ENCODE measurements at places on chromosomes 2 and 18.

DNA sequence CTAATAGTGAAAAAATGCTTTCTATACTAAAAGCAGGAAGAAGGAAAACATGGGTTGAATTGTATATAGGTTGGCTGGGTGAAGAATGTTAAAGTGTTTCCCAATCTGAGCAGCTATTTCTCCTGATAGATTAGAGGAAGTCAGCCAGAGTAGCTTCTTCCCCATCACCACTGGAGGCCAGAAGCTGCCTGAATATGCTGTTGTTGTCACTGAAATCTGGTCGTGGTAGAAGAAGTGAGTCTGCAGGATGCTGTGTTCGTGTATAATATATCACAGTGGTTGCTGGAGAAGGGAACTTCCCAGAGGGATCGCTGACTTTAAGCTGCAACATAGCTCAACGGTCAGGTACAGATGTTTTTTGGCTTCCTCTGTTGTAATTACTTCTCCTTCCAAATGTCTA is 247.5 kb upstream of the LRATD1 start:
- no peak for DNase-seq

GRCh38 chr2:28539118-28539541 is 43.3 kb downstream of the PLB1 start:
- DNase-seq = no peak

DNA sequence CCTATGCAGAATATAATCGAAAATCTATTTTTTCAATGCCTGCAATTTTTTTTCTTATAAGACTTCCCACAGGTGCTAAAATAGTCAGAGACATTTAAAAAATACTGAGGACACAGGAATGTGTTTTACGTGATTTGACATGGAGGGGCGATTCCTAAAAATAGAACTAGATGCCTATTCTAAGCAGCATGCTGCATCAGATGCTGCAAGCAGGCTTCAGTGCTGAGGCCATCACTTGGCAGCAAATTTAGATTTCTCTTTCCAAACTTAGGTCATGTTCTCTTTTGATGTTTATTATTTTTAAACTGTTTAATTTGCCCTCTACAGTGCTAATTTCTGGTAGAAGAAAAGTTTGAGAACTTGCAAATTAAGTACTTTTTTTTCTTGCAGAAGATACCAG is 43.7 kb upstream of the NCK2 start:
- no peak for DNase-seq

DNA sequence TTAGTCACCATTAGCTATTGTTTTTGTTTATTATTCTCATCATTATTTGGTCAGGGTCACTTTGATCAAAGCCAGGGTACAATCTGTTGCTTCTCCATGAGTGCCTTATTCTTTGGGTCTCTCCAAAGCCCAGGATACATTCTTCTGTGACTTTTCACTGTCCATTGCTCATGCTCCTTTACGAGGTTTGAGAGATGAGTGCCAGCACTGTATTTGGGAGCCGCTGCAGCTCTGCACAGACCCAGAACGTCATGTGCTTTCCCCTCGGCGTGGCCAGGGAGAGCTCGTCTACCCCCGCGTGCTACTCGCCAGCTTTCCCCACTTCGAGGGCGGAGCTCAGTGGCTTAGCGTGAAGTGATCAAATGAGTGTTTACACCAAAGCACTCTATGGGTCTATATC is 123.7 kb downstream of the COL6A3 start:
- DNase-seq = no peak

DNA sequence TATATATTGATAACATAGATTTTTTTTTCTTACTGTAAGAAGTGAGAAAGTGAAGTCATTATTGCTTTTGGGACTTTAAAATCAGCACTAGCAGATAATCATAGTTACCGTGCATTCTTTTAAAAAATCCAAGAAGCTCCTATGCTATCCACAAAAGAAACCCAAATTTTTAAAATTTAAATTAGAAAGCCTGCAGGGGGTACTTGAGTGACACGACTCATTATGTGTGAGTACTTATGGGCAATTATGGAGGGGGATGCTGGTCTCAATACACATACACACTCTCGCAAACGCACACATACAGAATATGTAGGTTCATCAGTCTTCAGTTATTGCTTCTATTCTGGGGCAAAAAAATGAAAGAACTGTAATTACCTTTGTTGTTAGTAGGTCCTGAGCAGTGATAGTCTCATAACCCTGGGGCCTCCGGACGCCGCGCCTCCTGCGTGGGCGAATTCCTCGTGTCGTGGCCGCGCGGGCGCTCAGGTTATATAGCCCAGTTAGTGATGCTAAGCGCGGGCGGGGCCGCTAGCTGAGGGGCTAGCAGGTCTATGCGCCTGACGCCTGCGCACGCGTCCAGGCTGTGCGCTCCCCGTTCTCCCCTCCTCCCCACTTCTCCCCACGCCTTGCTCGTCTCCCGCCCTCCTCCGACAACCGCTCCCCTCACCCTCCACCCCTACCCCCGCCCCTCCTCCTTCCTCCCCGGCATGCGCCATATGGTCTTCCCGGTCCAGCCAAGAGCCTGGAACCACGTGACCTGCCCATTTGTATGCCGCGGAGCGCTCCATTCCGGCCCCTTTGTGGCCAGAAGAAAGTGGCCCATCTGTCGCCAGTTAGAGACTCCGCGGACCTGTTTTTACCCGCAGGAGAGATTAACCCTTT is at the start of gene NEUROD1:
TSS of gene NEUROD1 (minus strand) at position 463 of the 882 bp plus-strand sequence. CDS start 1,657 bp downstream, outside the sequence.
- no peak for DNase-seq

DNA sequence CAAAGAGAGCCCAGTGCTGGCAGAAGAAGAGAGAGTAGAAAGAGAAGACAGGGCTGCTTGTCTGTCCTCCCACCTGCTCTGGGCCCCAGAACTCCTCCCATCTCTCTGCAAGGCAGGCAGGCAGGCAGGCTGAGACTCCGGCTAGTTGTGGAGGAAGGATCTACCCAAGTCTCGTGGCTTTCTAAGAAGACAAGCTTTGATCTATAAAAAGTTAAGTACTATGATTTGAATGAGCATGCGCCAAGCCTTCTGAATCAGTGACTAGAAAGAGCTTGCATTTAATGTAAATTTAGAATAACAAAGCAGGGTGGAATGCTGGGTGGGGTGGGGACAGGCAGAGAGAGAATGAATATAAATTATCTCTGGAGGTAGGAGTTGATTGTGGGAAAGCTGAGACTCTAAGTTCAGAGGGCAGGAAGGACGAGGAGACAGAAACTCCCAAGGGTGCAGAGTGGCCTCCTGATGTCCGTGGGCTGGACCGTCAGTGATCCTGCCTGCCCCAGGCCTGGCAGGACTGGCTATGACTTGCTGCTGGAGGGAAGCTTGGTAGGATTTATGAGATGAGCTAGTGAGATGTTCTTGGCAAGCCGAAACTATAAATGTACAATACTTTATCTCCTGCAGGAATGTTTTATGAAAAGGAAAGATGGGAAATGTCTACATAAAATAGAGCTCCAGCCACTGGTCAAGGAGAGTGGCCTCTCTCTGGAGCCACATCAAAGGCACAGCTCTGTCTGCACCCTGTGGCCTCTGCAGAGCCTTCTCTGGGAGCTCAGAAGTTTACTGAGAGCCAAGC is 447.5 kb downstream of the TNS1 start:
- no peak for DNase-seq
